ENCODE measurements at places on chromosomes 1 and 21.
A peak's percentile ranks its signal among the peaks of the same experiment; 100 is the strongest.

- no peak for DNase-seq
Measured at GRCh38 chr1:156055281-156056048, 883 bp downstream of the LAMTOR2 start.

- DNase-seq: no peak
Measured at GRCh38 chr1:74953622-74954021, 180.6 kb upstream of the LHX8 start.

GRCh38 chr1:229547542-229547941, 11.0 kb downstream of the ABCB10 start:
- no peak for DNase-seq

GRCh38 chr21:15848634-15849560, 119.1 kb downstream of the USP25 start:
- DNase-seq: no peak

DNA sequence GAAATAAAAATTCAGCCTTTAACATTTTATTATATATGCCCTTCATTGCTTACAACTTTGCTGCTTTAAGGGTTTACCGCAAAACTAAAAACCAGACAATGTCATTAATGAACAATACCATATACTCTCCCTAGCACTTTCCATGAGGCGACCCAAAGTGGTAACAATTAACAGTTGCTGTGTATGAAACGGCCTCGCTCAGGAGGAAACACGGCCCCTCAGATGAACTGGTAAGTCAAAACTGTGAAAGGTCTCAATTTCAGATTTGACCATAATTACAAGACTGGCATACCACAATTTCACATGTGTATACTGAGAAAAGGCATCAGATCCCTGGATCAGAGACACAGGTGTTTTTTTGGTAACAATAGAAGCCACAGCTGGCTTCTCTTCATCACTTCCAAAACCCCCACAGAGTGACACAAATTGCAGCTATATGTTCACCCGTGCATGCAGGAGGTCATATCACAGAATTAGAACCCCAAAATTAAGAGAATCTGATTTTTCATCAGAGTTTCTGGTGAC, 611.9 kb upstream of the ADAMTS5 start:
- DNase-seq: no peak

DNA sequence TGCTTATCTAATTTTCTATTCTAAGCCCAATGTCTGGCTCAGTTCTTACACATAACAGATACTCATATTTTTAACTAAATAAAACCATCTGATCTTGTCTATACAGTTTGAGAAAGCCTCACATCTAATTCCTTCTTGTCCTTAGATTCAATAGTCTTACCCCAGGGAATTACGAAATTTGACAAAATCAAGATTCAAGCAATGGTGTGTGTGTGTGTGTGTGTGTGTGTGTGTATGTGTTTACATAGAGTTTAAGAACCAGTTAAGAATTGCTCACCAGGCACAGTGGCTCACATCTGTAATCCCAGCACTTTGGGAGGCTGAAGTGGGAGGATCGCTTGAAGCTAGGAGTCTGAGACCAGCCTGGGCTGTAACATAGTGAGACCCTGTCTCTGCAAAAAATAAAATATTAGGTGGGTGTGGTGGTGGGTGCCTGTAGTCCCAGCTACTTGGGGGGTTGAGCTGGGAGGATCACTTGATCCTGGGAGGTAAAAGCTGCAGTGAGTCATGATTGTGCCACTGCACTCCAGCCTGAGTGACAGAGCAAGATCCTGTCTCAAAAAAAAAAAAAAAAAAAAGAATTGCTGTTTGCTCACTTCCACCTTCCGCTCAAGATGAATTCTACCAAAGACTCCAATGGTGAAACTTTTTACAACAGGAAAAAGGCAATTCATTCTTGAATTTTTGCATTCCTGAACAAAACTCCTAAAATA, 6.2 kb downstream of the WDR64 start:
- no peak for DNase-seq

DNA sequence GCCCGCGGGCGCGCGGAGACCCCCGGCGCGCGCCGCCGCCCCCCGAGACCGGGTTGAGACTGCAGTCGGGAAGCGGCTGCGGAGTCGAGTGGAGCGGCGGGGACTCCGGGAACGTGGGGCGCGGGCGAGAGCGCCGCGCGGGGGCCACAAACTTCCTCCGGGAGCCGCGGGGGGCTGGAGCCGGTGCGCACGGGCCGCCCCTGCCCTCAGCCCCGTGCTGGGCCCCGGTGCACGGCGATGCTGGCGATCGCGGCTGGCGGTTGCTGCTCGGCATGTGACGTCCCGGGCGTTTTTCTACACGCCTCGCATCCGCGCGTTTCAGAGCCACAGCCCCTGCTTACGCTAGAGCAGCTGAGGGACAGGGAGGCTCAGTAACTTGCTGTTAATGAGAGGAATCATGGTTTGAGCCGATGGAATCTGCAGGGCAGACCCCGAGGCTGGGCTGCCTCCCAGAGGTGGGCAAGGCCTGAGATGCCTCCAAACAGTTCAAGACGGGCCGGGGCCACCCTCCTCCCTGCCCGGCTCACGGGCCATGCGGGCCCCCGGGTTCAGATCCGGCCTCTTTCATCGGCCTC, 520 bp downstream of the TMEM201 start:
- no peak for DNase-seq

GRCh38 chr1:53442299-53442698, 16.9 kb upstream of the DMRTB1 start:
- DNase-seq: no peak

DNA sequence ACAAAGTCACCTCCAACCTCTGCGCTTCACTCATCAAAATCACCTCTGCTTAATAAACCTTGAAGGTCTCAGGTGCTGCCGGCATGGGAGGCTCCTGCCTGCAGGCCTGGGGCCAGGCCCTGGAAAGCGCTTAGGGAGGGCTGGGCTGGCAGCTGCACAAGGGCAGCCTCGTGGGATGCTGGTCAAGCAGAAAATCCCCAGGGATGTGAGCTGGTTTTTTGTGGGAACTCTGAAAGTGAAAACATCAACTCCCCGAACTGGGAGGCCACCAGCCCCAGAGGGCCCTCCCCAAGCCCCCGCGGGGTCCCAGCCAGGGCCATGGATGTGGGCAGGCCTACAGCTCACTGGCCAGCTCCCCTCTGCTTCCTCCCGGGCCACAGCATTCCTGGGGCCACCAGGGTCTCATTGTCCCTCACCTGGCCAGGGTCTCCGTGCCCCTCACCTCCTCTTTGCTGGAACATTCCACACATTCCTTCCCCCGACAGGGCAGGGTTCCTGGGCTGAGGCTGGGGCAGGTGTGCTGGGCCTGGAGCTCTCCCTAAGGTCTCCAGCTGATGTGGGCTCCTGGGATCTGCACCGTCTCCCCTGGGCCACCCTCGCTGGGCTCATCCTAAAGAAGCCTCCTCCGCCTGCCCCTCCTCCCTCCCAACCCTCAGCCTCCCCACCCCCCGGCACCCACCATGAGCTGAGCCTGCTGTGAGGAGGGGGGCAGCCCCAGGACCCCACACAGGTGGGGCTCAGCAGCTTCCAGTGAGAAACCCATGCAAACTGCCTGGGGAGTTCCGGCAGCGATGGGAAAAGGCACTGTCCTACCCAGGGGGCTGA, 36.0 kb upstream of the POFUT2 start:
- no peak for DNase-seq

DNA sequence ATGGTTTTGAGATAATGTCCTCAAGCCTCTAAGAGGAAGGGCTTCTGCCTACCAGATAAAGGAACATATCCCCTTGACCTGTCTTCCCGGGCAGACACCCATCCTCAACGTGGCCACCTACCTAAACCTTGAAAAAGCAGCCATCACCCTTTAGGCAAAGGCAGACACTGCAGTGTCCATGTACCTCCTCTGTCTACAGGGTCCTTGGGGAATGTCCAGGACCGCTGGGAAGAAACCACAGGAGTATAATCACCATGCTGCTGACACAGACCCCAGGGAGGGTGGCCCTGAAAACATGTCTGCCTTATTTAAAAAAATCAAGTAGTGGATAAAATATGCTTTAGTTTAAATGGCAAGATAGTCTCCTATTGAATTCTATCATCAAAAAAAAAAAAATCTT, 16.6 kb downstream of the BCAR3 start:
- DNase-seq: no peak

- DNase-seq: no peak
Measured at GRCh38 chr21:42565886-42566523, 52.4 kb downstream of the SLC37A1 start.

GRCh38 chr1:181205901-181206300, 117.4 kb downstream of the IER5 start:
- DNase-seq: no peak

- DNase-seq: no peak
Measured at GRCh38 chr1:193285641-193286040, 99.2 kb upstream of the B3GALT2 start.

DNA sequence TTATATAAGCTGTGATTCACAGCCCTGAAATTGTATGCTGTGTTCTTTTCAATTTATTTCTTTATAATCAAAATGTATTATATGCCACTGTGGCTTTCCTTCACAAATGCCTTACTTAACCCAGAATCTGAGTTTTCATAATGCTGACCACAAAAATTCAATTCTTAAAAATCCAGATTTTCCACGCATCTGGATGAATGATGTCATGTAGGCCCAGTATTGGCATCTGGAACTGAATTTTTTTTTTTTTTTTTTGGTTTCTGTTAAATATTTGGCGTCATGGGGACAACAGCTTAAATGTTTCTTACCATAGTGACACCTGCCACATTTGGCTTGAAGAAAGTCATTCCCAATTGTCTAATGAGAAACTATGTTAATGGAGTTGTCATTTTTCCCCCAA, 296.8 kb downstream of the TM2D1 start:
- DNase-seq: no peak

DNA sequence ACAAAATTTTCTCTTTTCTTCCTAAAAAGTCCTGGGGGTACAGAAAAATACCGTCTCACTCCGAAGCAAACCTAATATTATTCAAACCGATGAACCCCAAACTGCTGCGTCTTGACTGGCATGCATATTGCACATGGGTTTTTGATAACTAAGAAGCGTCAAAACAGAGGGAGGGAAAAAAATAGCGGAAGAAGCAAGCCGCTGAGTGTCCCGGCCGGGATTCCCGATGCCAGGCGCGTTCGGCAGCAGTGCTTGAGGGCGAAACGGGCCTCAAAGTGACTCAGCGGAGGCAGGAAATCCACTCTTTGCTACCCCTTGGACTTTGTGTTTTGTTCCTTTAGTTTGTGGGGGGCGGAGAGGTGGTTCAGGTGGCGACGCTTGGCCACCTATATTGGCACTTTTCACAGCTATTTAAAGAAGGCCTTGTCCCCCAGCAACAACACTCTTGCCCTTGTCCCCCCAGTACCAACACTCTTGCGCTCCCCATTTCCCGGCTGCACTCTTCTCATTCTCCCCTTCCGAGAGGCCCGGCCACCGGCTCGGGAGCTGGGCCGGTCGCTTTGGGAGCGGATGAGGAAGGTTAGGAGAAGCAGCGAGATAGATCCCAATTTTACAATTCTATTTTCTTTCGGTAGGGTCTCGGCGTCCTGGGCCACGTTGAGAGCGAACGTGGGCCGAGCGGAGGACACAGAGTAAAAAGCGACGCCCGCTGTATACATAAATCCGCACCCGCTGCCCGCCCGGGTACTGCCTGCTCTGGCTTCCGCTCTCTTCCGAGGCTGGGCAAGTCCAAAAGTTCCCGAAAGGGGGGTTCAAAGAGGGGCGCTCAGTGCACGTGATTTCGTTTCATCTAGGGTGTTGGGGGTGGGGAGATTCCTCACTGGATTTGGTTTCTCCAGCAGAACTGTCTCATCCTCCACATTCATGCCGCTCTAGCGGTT, 2.5 kb downstream of the LMX1A start:
- no peak for DNase-seq

DNA sequence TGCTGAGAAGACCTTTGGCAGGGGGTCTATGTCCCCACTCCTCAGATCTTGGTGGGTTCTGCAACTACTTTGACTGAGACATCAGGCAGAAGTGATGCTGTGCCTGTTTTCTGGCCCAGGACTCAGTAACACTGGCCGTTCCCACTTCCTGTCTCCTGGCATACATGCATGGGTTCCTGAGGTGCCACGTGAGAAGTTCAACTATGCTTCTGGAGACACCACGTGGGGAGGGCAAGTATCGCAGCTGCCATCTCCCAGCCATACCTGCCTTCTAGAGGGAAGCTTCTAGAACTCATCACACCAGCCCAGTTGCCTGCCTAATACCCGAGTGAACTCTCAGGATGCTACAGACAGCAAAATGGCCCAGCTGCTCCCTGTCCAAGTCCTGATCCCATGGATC, 65.8 kb downstream of the TRABD2B start:
- DNase-seq: no peak

GRCh38 chr1:70847013-70847412, 200.6 kb downstream of the PTGER3 start:
- no peak for DNase-seq

GRCh38 chr1:55447488-55447887, 232.3 kb upstream of the USP24 start:
- DNase-seq: peak; percentile 47

DNA sequence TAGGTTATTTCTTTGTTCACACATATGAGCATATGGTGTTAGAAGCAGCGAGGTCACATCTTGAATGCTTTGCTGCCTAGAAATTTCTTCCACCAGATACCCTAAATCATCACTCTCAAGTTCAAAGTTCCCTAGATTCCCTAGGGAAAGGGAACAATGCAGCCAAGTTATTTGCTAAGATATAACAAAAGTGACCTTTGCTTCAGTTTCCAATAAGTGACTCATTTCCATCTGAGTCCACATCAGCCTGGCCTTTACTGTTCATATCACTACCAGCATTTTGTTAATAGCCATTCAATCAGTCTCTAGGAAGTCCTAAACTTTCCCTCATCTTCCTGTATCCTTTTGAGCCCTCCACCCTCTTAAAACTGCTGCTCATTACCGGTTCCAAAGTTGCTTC, 1502.5 kb downstream of the KCNT2 start:
- DNase-seq: no peak

GRCh38 chr1:91529856-91530255, 29.2 kb downstream of the CDC7 start:
- peak; percentile 30 for DNase-seq

GRCh38 chr1:244028701-244029100, 22.4 kb upstream of the ZBTB18 start:
- no peak for DNase-seq

GRCh38 chr1:196056966-196057365, 551.3 kb downstream of the KCNT2 start:
- DNase-seq: no peak

GRCh38 chr1:117565745-117566455, 39.9 kb upstream of the TENT5C start:
- no peak for DNase-seq

- DNase-seq: no peak
Measured at GRCh38 chr1:2226525-2227345, 1.4 kb upstream of the SKI start.

GRCh38 chr1:14479865-14480264, 118.6 kb upstream of the KAZN start:
- DNase-seq: no peak

GRCh38 chr1:38082769-38083263, 36.2 kb upstream of the POU3F1 start:
- DNase-seq: no peak

- no peak for DNase-seq
Measured at GRCh38 chr1:27884006-27884954, 11.9 kb downstream of the THEMIS2 start.

GRCh38 chr1:219296430-219297355, 123.0 kb downstream of the LYPLAL1 start:
- no peak for DNase-seq

- DNase-seq: no peak
Measured at GRCh38 chr1:22652881-22653316, at the start of gene C1QB. Gene C1QB (plus strand): TSS chr1:22653236. CDS start chr1:22659463, 6,227 bp downstream.

GRCh38 chr1:66618390-66618789, 84.4 kb downstream of the SGIP1 start:
- DNase-seq: no peak
